ENCODE measurements at places on chromosomes 7 and 10.

DNA sequence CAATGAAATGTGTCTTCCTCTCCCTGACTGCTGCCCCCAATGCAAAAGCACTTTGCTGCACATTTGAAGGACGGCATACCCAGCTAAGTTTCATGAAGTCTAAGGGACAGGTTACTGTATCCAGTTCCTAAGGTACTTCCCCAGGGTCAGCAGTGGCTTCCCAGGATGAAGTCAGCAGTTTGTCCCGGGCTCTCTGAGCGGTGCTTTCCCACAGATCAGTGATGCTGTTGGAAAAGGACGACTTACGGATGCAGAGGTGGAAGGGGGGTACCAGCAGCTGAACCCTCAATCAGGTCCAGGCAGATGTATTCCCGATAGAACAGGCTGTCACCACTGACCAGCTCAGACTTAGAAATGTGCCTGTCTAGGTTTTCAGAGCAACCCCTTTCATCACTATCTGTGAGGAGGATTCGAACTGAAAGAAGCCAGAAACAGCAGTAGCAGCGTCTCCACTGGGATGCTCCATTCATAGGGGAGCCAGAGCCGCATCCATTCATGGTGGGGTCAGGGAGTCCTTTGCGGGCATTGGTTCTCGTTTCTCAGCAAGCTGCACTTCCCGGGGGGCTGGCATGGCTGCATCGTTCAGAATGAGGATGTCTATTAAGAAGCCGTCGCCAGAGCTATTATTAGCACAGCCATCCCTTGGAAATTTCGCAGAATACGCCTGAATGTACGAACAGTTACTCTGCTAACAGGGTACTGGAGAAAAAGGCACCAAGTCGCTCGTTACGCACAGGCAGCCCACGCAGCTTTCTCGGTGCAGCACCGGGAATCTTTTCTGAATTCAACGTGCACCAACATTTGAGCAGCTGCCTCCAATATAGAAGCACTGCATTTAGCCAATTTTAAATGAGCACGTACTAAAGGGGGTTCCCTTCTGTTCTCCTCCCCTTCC lies 303.7 kb downstream of the PRPF18 start:
- no peak for DNase-seq

- no peak for DNase-seq
These were observed 50.4 kb downstream of the PYROXD2 start for GRCh38 chr10:98364432-98365102.

GRCh38 chr10:124683814-124684213 lies 60.4 kb downstream of the FAM53B start:
- DNase-seq, result no peak

DNA sequence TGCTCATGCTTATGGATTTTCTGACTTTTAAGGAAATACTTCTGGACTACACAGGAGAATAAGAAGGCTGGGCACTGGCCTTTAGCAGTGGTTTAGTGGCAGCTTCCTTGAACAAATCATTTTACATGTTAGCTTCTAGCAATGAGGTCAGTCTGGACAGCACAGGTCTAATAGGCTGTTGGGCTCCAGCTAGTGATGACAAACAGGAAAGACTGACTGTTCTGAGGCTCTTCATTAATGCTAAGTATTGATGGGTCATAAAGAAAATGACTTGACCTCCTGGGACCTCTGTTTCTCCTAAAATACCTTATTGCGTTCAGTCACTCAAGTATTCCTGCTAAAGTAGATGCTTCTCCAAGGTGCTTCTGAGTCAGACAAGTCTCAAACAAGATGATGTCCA lies 4.9 kb upstream of the RHOBTB1 start:
- no peak for DNase-seq

DNA sequence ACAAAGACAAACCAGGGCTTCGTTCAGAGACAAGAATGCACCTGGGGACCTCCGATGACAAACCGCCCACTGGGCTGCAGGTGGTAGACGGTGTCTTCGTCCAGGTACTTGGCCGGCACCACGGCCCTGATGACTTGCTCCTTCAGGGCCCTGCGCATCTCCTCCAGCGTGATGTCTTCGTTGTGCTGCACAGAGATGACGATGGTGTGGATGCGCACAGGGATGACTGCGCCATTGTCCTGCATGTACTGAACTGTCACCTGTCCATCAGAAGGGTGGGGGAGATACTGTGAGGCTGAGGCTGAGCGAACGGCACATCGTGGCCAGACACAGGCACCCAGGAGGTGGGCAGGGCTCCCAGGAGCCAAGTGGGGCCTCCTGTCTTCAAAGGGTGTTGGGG lies 13.1 kb downstream of the MAT1A start:
- DNase-seq, result no peak

GRCh38 chr10:27225642-27226257 lies 14.8 kb downstream of the ACBD5 start:
- no peak for DNase-seq

DNA sequence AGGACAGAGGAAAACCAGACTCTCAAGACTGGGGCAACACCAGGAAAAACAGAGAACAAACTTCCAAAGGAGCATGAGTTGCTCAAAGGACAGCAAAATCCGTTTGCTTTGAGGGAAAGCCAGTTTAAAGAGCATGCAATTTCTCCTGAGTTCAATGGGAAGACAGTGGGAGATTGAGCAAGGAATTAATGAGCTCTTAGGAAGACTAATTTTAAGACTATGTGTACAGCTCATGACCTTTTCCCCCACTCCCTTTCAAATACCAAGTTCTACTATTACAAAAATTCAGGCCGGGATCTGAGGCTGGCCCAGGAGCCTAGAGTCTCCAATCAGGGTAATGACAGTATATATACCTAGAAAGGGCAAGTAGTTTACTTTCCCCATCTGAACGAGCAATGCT lies 79.2 kb downstream of the EPDR1 start:
- no peak for DNase-seq

- no peak for DNase-seq
These were observed 23.2 kb downstream of the PNLIPRP3 start for GRCh38 chr10:116450861-116451260.

DNA sequence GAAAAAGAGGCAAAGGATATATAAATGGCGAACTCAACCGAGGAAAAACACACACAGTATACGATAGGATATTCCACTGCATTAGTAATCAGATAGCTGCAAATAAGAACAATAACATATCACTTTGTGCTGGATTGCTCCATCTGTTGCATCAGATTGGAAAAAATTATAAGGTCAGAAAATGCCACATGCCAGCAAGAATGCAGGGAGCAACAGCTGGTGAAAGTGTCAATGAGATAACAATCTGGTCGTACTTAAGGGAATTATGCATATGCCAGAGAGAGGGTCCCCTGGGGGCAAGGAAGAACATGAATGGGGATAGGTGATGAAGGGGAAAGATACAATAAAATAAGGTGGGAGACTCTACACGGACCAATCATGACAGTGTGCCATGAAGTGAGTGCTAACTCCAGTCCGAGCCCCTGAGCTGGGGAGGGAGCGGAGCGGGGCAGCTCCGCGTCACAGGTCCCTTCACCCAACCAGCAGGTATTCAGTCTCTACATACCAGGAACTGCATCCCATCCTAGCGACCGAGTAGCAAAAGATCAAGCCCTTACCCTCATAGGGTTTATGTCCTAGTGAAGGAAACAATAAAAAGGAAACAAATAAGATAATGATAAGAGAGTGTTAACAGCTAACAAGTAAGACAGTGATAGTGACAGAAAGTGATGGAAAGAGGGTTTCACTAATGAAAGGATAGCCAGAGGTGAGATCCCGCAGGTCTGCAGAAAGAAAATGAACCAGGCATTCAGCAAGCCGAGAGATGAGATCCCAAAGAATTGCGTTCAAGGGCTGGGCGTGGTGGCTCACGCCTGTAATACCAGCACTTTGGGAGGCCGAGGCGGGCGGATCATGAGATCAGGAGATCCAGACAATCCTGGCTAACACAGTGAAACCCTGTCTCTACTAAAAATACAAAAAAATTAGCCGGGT lies 9.4 kb downstream of the MPP7 start:
- no peak for DNase-seq

Measured in activated T-cell treated with anti-CD3 and anti-CD28 coated beads for 4 hours (primary cell).